ENCODE measurements at places on chromosomes 16 and 17.

DNA sequence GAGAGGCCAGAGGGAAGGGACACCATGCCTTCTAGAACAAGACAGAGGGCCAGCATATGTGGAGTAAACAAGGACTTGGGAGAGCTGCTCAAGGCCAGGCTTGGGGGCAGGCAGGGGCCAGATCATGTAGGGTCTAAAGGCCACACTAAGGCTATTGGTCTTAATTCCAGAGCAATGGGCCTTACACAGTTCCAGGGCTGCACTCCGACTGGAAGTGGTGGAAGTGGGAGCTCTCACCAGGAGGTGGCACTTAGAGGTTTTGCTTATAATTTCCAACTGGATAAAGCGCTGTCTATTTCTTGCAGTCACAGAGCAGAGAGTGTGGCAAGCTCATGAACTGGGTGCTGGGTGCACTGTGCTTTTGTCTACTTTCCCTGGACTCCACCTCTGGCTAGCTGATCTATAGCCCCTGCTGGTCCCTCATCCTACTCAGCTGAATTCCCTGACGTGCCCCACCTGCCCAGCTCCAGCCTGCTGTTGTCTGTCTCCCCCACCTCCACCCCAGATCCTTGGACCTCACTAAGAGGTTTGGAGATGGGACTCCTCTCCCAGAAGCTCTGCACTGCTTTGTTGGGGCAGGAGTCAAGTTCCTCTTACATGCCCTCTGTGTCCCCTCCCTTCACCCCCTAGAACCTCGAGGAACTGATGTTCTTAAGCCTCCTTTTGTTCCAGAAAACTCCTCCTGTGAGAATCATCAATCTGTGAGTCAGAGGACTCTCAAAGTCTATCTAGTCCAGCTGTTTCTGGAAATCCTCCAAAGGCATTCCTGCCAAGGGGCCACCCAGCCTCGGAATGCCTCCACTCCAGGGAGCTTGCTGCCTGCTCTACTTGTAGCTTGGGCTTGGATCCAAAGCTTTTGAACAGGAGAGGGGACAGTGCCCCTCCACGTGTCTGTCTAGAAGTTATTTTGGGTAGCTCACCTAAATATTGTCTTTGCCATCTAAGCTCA lies 48.1 kb upstream of the KSR1 start:
- no peak for DNase-seq

DNA sequence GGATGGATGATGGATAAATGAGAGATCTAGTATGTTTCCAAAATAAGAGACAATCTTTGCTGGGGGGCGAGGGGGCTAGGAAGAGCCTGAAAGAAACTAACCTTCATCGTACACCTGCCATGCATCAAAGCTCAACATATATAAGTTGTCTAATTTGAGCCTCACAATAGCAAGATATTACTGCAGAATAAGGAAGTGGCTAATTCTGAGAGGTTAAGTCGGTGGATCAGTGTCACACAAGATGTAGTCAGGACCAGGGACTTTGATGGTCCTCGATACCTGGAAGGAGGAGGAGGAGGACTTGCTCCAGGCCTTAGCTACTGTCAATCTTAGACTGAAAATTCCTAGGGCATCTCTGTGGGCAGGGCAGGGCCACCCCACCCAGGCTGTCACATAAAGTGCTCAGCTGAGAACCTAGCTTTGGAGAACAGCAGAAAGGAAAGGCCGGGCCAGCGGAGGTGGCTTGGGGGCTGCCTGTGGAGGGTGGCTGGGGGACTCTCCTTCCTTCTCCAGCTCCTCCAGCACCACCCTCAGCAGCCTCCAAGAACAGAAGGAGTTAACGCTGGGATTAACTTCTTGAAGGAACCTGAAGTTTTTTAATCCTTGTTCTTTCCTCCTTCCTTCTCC lies 460 bp upstream of the SLC13A2 start:
- DNase-seq: no peak

- no peak for DNase-seq
These were observed 45.5 kb downstream of the RBFOX1 start for GRCh38 chr16:7378024-7378695.

DNA sequence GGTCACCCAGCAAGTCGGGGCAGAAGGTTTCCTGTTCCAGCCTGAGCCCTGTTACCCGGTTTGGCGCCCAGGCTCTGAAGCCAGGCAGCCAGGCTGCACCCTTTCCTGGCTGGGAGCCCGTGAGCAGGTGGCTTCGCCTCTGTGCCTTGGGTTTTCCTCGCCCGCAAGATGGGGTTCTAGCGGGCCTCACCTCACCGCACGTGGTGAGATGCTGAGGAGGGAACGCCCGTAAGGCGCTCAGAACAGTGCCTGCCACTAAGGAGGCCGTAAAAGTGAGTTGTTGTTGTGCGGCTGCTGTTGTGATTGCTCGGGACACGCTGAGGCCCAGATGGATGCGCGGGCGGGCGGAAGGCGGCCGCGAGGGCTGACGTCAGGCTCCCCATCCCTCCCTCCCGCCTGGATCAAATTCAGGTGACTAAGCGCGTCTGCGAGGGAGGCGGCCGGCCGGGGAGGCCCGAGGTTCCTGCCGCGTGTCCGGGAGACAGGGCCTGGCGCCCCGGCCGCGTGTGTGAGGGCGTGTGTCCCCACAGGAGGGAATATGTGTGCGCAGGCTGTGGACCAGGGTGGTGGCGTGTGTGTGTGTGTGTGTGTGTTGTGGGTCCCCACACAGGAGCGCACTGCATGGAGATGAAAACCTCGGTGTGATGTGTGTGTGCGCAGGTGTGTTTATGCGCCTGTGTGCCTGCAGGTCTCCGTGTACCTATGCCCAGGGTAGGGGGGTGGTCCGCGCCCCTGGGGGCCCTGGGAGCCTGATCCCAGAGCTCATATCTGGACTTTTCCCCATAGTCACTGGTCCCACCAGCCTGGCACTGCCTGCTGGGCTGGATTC lies 4.3 kb downstream of the CAMKK1 start:
- peak; percentile 76 for DNase-seq

- DNase-seq: no peak
These were observed 259.8 kb downstream of the CPPED1 start for GRCh38 chr16:12543700-12544476.

DNA sequence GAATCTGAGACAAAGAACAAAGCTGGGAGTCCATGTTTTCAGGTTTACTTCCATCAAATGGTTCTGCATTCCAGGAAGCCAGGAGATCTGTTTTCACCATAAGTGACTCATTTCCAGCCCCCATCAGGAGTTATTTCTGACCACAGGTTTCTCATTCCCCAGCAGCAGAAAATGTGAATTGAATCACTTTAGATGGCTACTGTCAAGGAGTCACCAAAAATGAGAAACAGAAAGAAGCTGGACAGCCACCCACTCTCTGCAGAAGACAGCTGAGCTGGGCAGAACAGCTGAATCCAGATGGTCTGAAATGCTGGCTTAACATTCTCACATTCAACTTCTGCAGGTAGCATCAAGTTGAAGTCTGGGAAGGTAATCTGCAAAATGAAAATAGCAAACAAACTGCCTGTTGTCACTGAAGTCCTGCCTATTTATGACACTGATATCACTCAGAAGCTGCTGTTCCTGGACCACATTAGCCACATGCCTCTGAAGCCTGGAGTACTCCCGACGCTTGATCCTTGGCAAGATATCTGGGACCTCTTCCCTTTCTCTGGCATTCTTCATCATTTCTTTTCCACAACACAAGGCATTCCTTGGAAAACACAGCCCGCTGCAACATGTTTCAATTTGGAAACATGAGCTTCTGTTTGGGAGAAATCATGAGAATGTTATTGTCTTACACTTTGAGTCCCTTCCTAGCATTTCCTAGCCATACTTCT lies 15.3 kb downstream of the CCL11 start:
- no peak for DNase-seq

- DNase-seq: no peak
These were observed 16.2 kb upstream of the PHF12 start for GRCh38 chr17:28967221-28968135.

DNA sequence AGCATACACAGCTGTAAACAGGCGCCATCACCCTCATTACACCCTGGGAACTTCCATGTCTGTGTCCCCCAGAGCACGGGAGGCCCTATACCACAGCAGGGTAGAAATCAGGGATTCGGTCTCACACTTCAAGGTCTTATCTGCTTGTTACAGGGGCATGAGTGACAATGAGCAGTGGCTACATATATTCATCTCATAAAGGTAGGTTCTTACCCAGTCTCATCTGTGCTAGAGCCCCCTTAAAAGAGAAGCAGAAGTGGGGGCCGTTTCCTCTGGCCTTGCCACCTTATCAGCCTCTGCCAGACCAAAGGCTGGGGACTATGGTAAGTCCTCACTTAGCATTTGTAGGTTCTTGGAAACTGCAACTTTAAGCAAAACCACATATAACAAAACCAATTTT lies 46.5 kb downstream of the IRX5 start:
- DNase-seq: no peak

DNA sequence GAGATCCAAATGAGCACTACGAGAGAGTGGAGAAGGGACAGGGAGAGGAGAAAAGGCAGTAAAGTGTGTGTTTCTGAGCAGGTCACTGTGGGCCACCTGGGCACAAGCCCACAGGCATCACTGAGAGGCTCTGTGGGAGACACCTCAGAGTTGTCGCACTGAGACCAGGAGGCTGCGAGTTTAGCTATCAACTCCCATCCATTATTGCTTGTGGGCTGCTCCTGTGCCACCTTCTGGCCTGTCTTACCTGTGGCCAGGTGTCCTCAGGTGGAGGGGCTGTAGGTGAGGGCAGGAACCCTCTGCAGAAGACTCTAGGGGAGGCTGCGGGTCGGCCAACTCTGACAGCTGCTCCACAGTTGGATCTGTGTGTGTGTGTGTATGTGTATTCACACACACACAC lies 2.5 kb upstream of the PRR29 start:
- DNase-seq: no peak

DNA sequence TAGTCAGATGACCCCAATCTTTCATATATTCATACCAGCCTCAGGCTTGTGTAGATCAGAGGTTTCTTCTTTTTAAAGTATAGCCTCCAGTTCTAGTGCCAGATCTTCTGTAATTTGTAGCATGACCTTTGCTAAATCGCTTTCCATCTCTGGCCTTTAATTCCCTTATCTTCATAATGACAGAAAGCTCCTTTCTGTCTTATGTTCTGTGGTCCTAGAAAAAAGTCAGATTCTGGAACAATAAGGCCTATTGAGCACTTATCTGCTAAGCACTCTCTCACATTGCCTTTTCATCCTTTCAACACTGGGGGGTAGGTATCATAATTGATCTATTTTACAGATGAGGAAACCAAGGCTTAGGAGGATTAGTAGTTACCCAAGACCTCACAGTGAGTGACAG lies 9.2 kb downstream of the CCL16 start:
- no peak for DNase-seq

DNA sequence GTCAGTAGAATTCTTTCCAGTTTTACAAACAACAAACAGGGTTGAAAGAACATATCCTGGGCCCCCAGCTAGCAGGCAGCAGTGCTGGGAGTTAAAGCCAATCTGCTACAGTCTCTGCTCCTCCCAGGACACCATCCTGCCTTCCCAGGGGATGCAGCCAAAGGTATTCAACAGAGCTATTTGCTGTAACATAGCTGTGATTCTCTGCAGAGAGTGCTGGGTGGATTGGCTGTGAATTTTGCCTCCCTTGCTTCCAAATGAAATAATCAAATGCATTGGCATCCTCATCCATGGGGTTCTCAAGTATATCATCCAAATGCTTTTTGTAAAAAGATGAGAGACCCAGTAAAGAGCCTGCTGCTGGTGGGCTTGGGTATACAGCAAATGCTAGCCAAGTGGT lies 124.3 kb downstream of the NPIPB5 start:
- no peak for DNase-seq

All from right kidney (tissue), 9 donors.